T-helper 1 cell (primary cell): ENCODE measurements at places on chromosomes 16 and 17.

DNA sequence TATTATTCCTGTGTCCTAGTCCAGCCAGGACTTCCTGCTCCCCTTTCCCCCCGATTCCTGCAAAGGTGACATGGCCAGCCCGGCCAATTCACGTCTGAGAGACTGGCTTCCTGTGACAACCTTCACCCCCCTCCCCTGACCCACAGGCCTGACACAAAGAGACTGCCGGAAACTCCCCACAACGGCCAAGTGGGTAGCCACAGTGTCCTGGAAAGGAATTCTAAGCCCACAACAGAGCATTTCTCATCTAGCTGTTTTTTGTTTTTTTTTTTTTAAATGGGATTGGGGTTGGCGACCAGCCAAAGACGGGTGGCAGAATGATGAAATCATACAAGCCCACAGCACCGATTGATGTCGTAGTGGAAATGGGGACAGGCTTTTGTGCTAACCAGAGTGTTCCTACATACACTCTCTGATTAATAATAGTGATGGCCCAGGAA lies 2.8 kb upstream of the XAF1 start:
- DNase-seq = peak; percentile 21

GRCh38 chr16:85422196-85422631 lies 190.9 kb upstream of the GSE1 start:
- no peak for DNase-seq

DNA sequence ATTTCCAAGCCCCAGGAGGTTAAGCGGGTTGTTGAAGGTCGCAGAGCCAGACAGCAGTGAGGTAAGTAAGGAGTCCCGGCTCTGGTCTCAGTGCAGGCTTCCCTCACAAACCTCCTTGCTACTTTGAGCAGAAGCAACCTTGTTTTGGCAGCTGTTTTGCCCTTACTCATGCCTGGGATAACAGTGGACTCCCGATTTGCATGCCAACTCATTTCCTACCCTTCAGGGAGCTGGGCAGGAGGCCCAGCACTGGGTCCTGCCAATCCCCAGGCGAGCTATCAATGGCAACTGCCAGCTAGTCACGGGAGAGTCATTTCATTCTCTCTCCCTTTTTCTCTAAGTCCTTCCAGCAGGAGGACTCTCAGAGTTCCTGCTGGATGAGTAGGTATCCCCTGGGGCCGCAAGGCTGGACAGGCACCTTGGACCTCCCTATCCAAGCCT lies 72.0 kb upstream of the KSR1 start:
- DNase-seq = no peak

- DNase-seq = peak; percentile 61
Measured at GRCh38 chr17:78805301-78805700, 23.2 kb upstream of the CYTH1 start.

- DNase-seq = no peak
Measured at GRCh38 chr17:27571563-27572352, 59.2 kb upstream of the LGALS9 start.

GRCh38 chr17:42845918-42846593 lies 1.7 kb downstream of the AOC2 start:
- DNase-seq = no peak

DNA sequence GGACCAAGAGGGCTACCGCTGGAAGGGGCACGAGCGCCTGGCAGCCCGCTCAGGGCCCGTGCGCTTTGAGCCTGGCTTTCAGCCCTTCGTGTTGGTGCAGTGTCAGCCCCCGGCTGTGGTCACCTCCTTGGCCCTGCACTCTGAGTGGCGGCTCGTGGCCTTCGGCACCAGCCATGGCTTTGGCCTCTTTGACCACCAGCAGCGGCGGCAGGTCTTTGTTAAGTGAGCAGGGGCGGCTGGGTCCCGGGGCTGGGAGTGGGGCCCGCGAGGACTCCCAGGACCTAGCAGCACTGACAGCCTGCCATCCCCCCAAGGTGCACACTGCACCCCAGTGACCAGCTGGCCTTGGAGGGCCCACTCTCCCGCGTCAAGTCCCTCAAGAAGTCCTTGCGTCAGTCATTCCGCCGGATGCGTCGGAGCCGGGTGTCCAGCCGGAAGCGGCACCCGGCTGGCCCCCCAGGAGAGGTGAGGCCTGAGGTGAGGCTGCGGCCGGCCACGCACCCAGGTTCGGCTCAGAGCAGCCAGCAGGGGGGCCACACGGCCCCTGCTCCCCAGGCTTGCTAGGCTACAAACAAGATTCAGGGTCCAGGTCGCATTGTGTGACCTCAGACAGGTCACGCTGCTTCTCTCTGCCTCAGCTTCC lies 17.4 kb upstream of the MYO15B start:
- DNase-seq = no peak

GRCh38 chr17:32742681-32743538 lies 134.0 kb downstream of the MYO1D start:
- no peak for DNase-seq

DNA sequence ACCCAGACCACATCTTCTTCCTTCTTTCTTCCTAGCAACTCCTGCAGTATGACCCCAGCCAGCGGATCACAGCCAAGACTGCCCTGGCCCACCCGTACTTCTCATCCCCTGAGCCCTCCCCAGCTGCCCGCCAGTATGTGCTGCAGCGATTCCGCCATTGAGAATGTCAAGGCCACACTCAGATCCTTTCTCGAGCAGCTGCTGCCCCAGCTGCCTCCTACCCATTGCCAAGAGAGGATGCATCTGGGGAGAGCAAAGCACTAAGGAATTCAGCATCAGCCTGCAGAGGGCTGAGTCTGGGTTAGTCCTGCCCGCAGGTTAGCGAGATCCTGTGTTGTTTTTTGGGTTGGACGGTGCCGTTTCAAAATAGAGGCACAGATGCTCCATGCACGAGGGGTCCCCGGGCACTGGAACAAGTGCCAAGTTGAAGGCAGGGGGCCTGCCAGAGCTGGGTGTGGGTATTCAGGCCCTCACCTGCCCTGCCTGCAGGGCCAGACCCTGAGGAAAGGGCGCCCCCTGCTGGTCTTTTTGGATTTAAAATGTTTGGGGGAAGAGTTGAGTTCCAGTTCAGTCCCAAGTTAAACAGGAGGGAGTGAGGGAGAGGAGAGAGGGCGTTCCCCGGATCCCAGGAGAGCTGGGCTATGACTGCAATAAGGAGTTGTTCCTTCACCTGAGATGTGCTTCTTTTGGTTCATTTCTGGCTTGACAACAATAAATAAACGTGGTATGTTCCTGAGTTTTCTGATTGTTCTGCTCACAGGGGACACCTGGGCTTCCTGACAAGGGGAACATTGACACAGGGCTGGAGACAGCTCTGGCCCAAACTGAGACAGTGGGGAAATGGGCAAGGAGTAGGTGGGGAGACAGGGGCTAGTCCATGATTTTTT lies 4.9 kb downstream of the CDK3 start:
- peak; percentile 62 for DNase-seq

DNA sequence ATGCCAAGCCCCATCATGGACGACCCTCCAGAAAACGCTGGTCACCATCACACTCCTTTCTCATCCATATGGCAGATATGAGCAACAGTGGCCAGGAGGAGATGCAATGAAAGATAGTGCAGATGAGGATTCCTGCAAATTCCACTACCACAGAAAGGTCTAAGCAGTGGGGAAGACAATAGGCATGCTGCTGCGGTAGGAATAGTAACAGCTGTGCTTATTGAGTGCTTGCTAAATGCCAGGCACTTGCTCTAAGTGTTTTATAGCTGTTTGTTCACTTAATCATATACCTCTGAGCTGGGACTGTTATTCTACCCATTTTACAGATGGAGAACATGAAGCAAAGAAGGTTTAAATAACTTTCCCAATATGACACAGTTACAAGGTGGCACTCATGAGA lies 46.6 kb upstream of the AKAP1 start:
- DNase-seq = no peak

DNA sequence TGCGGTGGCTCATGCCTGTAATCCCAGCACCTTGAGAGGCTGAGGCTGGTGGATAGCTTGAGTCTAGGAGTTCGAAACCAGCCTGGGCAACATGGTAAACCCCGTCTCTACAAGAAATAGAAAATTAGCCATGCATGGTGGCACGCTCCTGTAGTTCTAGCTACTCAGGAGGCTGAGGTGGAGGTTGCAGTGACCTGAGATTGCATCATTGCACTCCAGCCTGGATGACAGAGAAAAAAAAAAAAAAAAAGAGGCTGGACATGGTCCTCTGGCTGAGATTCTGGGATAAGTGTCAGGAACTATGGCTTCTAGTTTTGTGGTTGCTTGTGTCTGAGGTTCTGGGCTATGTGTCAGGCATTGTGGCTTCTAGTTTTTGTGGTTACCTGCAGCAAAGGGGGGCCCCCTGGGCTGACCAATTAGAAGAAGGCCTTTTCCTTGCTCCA lies 7.0 kb downstream of the KSR1 start:
- no peak for DNase-seq

GRCh38 chr17:48597778-48598631 lies 4.4 kb upstream of the HOXB5 start:
- no peak for DNase-seq

GRCh38 chr17:12007466-12007865 lies 10.2 kb upstream of the ZNF18 start:
- DNase-seq = no peak

DNA sequence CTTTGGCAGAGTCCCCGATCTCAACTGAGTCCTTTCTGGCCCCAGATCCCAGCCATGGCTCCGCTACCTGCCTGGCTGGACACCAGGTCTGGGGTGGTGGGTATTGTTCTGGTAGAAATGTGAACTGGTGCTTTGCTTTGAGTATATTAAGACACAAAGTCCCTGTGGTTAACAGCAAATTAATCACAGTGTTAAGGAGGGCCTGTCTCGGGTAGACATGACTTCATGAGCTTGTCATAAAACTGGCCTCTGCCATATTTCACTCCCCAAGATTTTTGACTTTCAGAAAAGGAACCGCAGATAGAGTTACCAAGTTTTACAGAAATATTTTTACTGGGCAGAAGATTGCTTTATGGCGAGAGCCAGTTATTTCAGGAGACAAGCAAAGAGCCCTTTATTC lies 19.5 kb downstream of the NKD1 start:
- no peak for DNase-seq

DNA sequence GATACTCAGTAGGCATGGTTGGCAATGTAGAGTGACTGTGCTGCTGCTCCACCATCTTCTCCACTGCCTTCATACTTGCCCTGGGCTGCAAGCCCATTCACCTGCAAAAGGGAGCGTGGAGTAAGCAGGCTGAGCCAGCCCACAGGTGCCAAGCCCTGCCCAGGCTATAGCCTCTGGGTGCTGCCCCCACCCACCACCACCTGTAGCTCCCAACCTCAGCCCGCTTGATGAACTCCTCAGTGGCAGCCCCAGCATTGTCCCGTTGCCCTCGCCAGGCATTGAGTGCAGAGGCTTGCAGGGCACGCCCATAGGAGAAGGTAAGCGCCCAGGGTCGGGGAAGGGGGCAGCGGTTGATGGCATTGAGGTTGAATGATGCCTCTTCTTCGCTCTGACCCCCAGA lies 2.2 kb upstream of the PIGS start:
- DNase-seq = no peak

DNA sequence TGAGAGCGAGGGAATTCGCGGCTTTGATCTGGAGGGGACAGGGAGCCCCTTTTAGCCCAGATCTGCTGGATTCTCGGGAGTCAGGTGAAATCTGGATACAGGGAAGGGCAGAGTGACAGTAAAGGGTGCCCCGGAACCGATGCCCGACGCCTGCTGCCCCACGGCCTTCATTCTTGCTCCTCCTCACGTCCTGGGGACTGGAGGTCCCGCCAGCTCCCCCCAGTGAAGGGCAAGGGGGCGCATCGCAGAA lies 596 bp downstream of the OR1F1 start:
- no peak for DNase-seq

- no peak for DNase-seq
Measured at GRCh38 chr16:67277999-67278772, 1.1 kb upstream of the PLEKHG4 start.

DNA sequence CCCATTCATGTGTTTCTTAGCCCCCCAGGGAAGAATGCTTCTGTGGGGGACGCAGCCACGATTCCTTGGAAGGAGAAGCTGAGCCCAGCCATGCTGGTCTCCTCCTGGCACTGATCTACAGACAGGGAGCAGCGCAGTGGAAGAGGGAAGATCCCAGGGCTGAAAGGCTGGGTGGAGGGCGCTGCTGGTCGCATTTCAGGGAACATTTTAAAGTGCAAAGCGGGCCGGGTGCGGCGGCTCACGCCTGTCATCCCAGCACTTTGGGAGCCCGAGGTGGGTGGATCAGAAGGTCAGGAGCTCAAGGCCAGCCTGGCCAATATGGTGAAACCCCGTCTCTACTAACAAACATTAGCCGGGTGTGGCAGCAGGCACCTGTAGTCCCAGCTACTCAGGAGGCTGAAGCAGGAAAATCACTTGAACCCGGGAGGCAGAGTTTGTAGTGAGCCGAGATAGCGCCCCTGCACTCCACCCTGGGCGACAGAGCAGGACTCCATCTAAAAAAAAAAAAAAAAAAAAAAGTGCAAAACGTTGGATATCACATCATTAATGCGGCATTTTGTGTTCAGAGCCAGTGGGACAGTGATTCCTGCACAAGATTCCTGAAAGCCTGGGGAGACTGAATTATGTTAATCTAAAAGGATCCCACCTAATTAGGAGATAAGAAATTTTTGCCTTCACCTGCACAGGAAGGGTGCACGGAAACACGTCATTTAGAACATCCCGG lies 558 bp upstream of the CHMP6 start:
- no peak for DNase-seq

- DNase-seq = no peak
Measured at GRCh38 chr17:3735515-3735914, 11.8 kb downstream of the HASPIN start.

DNA sequence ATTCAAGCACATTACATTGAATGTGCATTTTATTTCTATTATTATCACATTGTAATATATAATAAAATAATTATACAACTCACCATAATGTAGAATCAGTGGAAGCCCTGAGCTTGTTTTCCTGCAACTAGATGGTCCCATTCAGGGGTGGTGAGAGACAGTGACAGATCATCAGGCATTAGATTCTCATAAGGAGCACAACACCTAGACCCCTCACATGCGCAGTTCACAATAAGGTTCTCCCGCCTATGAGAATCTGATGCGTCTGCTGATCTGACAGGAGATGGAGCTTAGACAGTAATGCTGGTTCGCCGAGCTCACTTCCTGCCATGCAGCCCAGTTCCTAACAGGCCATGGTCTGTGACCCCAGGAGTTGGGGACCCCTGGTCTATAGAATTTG lies 96.7 kb upstream of the RBBP6 start:
- DNase-seq = no peak

- no peak for DNase-seq
Measured at GRCh38 chr17:27349540-27350021, 55.7 kb downstream of the WSB1 start.

DNA sequence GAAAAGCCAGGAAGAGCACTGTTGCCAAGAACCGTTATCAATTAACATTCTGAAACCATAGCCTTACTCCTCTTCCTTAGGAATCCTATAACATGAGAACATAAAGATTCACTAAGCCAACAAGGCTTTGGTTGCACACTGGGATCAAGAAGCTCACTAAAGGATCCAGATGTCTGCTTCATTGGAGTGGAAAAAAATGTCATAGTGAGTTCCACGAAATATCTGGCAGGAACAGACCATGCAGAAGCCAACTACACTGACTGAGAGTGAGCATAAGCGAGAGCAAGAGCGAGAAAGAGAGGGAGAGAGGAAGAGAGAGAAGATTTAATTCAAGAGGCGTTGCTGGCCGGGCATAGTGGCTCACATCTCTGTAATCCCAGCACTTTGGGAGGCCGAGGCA lies 13.4 kb upstream of the MEIOC start:
- no peak for DNase-seq

GRCh38 chr16:50957056-50957455 lies 194.0 kb downstream of the SALL1 start:
- no peak for DNase-seq
